ENCODE measurements at places on chromosomes 16 and 17. TPM values are rescaled to one million over a fixed set of nuclear protein-coding genes. Genes with fewer than 3 reads are reported as not detected.

GRCh38 chr17:27475070-27475673 lies 18.9 kb downstream of the KSR1 start:
- no peak for DNase-seq

DNA sequence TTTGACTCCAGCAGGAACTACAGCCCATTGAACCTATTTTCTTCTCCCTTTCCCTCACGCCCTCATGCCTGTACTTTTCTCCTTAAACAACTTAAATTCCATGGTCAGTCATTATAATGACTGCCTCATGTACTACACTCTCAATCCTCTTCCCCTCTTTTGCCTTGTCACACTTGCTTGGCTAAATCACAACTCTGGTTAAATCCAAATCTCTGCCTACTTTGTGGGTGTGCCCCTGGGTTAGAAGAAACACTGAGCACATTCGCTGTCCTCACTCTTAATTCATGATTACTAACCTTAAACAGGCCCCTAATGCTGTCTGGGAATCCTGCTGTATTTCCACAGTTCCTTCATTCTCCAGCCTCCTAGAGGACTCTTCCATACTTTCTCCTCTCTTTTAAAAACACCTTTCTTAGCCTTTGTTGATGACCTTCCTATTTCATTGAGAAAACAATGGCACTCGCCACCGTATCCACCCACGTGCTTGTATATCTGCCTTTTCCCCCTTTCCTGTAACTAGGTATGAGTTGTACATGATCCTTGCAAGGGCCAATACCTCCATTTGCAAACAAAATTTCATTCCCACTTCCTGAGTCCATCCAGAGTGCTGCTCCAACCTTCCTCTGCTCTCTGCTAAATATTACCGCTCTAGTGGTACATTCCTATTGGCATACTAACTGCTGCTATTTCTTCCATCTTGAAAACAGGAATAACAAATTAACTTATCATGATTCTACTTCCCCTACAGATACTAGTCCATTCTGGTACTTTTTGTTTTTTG lies 28.9 kb downstream of the ZNRF1 start:
- DNase-seq, result no peak

The KCNJ16 gene
- 2.4 TPM for total RNA-seq

- DNase-seq, result no peak
These were observed 169.4 kb downstream of the IRX5 start for GRCh38 chr16:55100100-55100499.

GRCh38 chr16:81843243-81843582 lies 64.1 kb downstream of the PLCG2 start:
- DNase-seq, result no peak

The NPIPA7 gene
- 1.3 TPM for total RNA-seq

- DNase-seq, result no peak
These were observed 6.6 kb upstream of the MIF4GD start for GRCh38 chr17:75277664-75278071.

GRCh38 chr16:20216591-20217217 lies 110.6 kb downstream of the GP2 start:
- DNase-seq, result no peak

- no peak for DNase-seq
These were observed 251.0 kb upstream of the TNRC6C start for GRCh38 chr17:77707546-77707945.

The NECAB2 gene
- total RNA-seq, result not detected

GRCh38 chr17:80737106-80738019 lies 192.7 kb downstream of the RPTOR start:
- no peak for DNase-seq
